Prostate gland (tissue), 2 donors: ENCODE measurements at places on chromosomes 3 and 15. TPM values are rescaled to one million over a fixed set of nuclear protein-coding genes. Genes with fewer than 3 reads are reported as not detected.
A peak's percentile ranks its signal among the peaks of the same experiment; 100 is the strongest.

The NR2F2 gene
- total RNA-seq = 48.7 TPM

The CPLX3 gene
- 59.8 TPM for total RNA-seq

The CCR8 gene
- total RNA-seq = not detected

The CHRM5 gene
- not detected for total RNA-seq

The PAQR5 gene
- total RNA-seq = 0.17 TPM

The SLCO2A1 gene
- total RNA-seq = 46.7 TPM

The CDC25A gene
- total RNA-seq = 9.9 TPM

The ITGA11 gene
- 2.0 TPM for total RNA-seq

The GNAT1 gene
- total RNA-seq = not detected

The PLA2G4B gene
- total RNA-seq = 7.6 TPM

DNA sequence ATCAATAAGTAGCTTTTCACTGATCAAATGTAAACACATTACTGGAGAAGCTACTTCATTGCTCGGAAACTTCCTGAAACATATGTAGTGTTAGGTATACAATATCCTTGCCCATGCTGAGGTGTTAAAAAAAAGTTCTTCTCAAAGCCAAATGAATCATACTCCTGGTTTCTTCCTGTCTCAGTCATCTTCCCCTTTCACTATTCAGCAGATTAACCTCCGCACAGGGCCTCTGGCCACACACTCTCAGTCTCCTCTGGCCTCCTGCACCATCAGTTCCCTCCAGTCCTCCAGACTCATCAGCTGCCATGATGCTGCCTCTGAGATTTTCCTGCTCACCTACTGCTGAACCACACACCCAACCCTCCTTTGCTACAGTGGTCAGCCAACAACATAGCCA, 70.5 kb upstream of the BOC start:
- DNase-seq = no peak
- no peaks in the 10 kb centered on the region for H3K27me3 ChIP-seq
- H3K27ac ChIP-seq = no peak overlapping the region
- H3K4me1 ChIP-seq = no peaks in the 10 kb centered on the region

DNA sequence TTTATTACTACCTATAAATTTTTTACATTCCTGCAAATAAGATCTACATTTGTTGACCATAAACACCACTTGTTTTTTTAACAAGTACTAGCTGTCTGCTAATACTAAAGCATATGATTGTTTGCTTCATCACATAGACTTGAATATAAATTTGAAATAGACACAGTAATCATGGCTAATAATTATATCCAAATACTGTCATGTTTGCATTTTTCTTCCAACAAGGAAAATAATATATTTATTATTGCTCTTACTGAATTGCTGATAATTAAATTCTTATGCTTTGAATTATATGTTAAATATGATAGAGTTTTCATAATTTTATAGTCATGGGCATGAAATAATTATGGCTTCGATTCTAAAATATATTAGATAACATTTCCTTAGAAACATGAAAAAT, 40.5 kb downstream of the HDC start:
- H3K36me3 ChIP-seq = no peaks in the 10 kb centered on the region
- no peak overlapping the region for H3K27ac ChIP-seq
- H3K27me3 ChIP-seq = no peaks in the 10 kb centered on the region
- no peak overlapping the region for H3K4me3 ChIP-seq
- DNase-seq = no peak

DNA sequence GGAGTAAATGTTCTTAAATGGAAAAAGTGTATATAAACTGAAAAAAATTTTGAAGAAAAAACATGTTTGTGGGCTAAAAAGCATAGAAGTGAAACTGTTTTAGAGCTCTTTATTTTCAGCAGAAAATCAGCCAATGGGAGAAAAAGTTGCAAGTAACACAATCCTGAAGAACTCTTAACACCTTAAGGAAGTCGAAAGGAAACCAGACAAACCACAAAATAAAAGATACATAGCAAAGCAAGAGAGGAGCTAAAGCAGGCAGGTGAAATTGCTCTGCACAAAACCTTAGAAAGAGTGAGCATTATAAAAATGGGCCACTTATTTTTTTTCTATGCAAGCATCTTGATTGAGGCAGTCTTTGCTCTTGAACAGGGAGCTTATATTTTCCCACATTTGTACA, 300.5 kb downstream of the RAP2B start:
- no peaks in the 10 kb centered on the region for H3K4me1 ChIP-seq
- no peaks in the 10 kb centered on the region for H3K36me3 ChIP-seq
- DNase-seq = no peak
- no peak overlapping the region for H3K27ac ChIP-seq
- no peak overlapping the region for H3K4me3 ChIP-seq

- no peaks in the 10 kb centered on the region for H3K4me1 ChIP-seq
- H3K36me3 ChIP-seq = no peaks in the 10 kb centered on the region
- H3K27me3 ChIP-seq = no peaks in the 10 kb centered on the region
- no peak overlapping the region for H3K4me3 ChIP-seq
Observed at GRCh38 chr15:39411102-39411989, 169.5 kb upstream of the THBS1 start.

GRCh38 chr3:64593350-64593749, 94.5 kb downstream of the ADAMTS9 start:
- H3K27me3 ChIP-seq = no peaks in the 10 kb centered on the region
- DNase-seq = no peak
- H3K27ac ChIP-seq = no peak overlapping the region

GRCh38 chr3:18951333-18951732, 197.0 kb upstream of the KCNH8 start:
- H3K4me3 ChIP-seq = no peak overlapping the region
- no peaks in the 10 kb centered on the region for H3K36me3 ChIP-seq
- no peak for DNase-seq
- H3K27ac ChIP-seq = no peak overlapping the region
- H3K4me1 ChIP-seq = no peaks in the 10 kb centered on the region

DNA sequence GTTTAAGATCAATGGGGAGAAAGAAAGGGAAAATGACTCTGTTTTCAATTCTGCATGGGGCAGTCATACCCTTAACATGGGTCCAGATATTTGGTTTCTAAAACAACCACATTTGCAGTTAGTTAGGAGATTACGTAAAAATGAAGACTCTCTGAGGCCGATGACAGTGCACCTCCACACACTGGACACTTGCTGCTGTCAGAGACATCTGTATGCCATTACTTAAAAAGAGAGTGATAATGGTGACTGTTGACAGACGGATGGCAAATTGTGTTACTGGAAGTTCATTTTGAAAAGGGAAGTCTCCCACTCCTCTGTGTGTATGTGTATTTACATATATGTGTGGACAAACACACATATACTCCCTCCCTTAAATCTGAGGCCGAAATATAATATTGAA, 304.5 kb upstream of the SEMA6D start:
- H3K4me3 ChIP-seq = no peak overlapping the region
- no peak overlapping the region for H3K27ac ChIP-seq
- H3K4me1 ChIP-seq = no peaks in the 10 kb centered on the region
- H3K36me3 ChIP-seq = no peaks in the 10 kb centered on the region

DNA sequence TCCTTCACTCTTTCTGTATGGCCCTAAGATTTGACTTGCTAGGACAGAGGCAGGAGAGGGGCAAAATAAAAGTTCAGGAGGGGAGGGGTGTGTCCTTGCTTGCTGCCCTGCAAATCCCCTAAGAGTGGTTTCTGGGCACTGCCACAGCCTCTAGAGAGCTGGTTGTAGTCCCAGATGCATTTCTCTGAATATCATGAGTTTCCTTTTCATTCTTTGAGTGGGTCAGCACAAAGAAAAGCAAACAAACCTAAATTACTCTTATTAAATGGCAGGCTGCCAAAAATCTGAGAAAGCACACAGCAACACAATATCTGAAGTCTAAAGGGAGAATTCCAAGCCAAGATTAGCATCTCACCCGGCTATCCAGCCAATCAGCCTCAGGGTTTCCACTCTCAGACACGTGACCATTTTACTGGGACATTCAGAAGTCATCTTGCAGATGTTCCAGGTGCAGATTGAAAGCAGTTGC, 919.3 kb downstream of the TUSC7 start:
- no peak overlapping the region for H3K4me3 ChIP-seq
- no peaks in the 10 kb centered on the region for H3K4me1 ChIP-seq
- no peaks in the 10 kb centered on the region for H3K27me3 ChIP-seq
- DNase-seq = no peak

- peak; percentile 24 for DNase-seq
- H3K4me1 ChIP-seq = no peaks in the 10 kb centered on the region
- no peaks in the 10 kb centered on the region for H3K36me3 ChIP-seq
- peak within 1 kb of the TSS; percentile 11 for H3K4me3 ChIP-seq
- no peaks in the 10 kb centered on the region for H3K27me3 ChIP-seq
- H3K27ac ChIP-seq = peak within 1 kb of the TSS; percentile 1
Observed at GRCh38 chr3:174859114-174859735, at the start of gene NAALADL2. Gene NAALADL2, plus strand, starts transcription at chr3:174859334.

GRCh38 chr3:36259580-36259979, 120.7 kb upstream of the STAC start:
- no peaks in the 10 kb centered on the region for H3K36me3 ChIP-seq
- H3K27ac ChIP-seq = no peak overlapping the region
- DNase-seq = no peak
- no peak overlapping the region for H3K4me3 ChIP-seq
- H3K27me3 ChIP-seq = no peaks in the 10 kb centered on the region
- H3K4me1 ChIP-seq = no peaks in the 10 kb centered on the region

DNA sequence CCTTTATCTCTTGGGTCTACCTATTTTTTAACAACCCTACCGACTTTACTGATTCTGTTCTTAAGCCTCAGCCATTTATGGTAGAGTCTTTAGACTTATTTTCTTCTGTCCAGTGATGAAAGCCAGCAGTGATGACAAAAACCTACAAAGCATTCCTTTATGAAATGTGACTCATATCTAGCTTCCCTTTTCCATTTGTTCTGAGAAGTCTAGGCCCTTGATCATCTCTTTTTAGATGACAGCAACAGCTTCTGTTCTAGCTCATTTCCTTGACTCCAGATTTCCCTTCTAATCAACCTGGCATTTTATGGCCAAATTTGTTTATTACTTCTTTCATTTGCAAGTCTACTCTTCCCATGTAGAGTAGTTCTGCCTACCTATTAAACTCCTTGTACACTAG, 36.1 kb downstream of the CFAP44 start:
- no peak overlapping the region for H3K4me3 ChIP-seq
- H3K4me1 ChIP-seq = no peaks in the 10 kb centered on the region
- DNase-seq = no peak
- no peaks in the 10 kb centered on the region for H3K27me3 ChIP-seq
- no peak overlapping the region for H3K27ac ChIP-seq

DNA sequence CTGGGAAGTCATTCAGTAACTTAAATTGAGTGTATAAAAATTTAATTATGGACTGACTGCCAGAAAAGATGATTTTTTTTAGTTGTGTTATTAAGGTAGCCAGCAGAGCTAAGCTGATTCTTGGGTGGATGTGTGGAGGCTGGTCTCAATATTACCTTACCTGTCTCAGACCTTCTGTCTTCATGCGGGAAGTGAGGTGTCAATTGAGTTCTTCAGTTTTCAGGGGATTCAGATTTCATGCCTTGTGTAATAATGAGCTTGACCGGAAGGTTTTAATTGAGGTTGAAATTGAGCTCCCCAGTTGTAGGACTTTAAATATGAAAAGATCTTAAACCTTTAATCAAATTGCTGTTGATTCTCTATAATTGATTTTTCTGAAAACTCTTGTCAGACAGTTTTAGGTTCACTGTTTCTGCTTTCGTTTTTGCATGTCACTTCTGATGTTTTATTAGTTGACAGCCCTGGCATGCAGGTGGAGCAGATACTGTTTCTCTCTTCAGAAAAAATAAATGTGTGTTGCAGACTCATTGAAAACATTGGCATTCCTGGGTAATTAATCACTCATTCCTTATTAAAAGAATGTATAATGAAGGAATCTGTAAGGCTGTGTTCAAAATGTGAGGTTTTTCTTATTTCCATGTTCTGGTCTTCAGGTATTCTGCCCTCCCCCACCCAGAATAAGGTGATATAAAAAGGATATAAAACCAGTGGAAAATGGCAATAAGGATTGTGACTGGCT, 54.5 kb downstream of the PSMD6 start:
- no peaks in the 10 kb centered on the region for H3K36me3 ChIP-seq
- H3K4me1 ChIP-seq = peaks cover 12% of the 10 kb centered on the region
- DNase-seq = no peak
- no peak overlapping the region for H3K27ac ChIP-seq
- no peak overlapping the region for H3K4me3 ChIP-seq

- H3K4me3 ChIP-seq = peak overlapping the region; percentile 37
- H3K36me3 ChIP-seq = no peaks in the 10 kb centered on the region
- H3K27me3 ChIP-seq = no peaks in the 10 kb centered on the region
Observed at GRCh38 chr3:65548848-65549625, 489.7 kb downstream of the MAGI1 start.

DNA sequence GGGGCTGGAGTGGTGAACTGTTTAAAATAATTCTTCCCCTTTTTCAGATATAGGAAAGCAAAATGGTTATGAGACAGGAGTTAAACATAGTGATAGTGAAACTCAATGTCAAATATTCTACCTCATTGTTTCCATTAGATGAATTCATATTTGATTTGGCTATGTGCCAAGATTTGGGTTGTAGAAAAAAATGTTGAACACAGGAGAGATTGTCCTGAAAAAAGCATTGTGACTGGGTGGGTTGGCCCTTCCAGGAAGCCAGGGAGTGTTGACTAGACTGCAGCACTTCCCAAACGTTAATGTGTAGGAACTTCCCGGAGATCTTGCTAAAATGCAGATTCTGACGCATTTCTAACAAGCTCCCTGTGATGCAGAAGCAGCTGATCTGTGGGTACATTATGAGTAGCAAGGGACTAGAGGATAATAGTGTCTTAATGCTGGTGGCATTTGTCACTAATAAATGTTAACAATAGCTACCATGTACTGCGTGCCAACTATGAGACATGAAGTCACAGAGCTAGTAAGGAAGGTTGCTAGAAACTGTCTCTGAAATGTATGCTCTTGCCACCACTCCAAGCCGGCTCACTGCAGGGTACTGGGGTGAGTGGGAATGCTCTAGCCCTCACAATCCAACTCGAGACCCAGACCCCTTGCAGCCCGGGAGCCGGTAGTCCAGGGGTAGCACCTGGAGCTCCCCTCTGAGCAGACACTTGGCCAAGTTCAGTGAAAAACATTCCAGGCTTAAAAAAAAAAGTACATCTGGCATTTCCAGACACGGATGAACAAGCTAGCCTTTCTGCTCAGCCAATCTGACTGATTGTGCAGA, 120.6 kb downstream of the CD47 start:
- H3K27me3 ChIP-seq = no peaks in the 10 kb centered on the region
- H3K4me1 ChIP-seq = no peaks in the 10 kb centered on the region
- peak overlapping the region; percentile 63 for H3K27ac ChIP-seq
- H3K36me3 ChIP-seq = no peaks in the 10 kb centered on the region

DNA sequence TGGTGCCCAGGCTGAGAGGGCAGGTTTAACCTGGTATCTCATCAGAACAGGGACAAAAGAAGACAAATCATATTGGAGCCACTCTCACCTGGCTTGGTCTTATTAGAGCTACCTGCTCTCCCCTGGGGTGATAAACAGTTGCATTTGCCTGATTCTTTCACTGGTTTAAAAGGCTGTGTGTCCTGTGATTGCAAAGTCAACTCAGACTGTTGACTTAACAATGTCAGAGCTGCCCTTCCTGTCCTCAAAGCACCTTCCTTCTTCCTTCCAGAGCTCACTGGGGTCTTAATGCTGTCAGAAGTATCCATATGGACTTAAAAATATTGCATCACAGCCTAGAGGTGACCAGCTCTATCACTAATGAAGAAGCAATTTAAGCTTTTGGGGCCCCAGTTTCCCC, 50.5 kb upstream of the MINAR1 start:
- DNase-seq = no peak
- no peak overlapping the region for H3K4me3 ChIP-seq
- H3K4me1 ChIP-seq = no peaks in the 10 kb centered on the region
- H3K27me3 ChIP-seq = no peaks in the 10 kb centered on the region
- no peak overlapping the region for H3K27ac ChIP-seq

- no peaks in the 10 kb centered on the region for H3K36me3 ChIP-seq
- no peak for DNase-seq
- H3K27me3 ChIP-seq = no peaks in the 10 kb centered on the region
- no peak overlapping the region for H3K4me3 ChIP-seq
- no peaks in the 10 kb centered on the region for H3K4me1 ChIP-seq
Observed at GRCh38 chr15:60635507-60636352, 156.8 kb upstream of the ICE2 start.
